Suprapubic skin (tissue), 4 donors: ENCODE measurements at places on chromosomes 4 and X.

- H3K27ac ChIP-seq, result no peak overlapping the region
- no peak for DNase-seq
- no peaks in the 10 kb centered on the region for H3K36me3 ChIP-seq
- H3K4me1 ChIP-seq, result peaks cover 7% of the 10 kb centered on the region
- peaks cover 38% of the 10 kb centered on the region for H3K27me3 ChIP-seq
- H3K4me3 ChIP-seq, result no peak overlapping the region
These were observed 26.1 kb upstream of the CFAP299 start for GRCh38 chr4:80309294-80310004.

GRCh38 chr4:102779204-102779603 is 18.4 kb upstream of the MANBA start:
- H3K27ac ChIP-seq, result no peak overlapping the region
- no peak for DNase-seq
- H3K4me1 ChIP-seq, result no peaks in the 10 kb centered on the region
- no peak overlapping the region for H3K4me3 ChIP-seq
- no peaks in the 10 kb centered on the region for H3K36me3 ChIP-seq

- H3K4me3 ChIP-seq, result no peak overlapping the region
- H3K36me3 ChIP-seq, result no peaks in the 10 kb centered on the region
- no peaks in the 10 kb centered on the region for H3K27me3 ChIP-seq
- H3K4me1 ChIP-seq, result no peaks in the 10 kb centered on the region
These were observed 960.3 kb downstream of the C4orf33 start for GRCh38 chr4:130056286-130056685.

- no peak overlapping the region for H3K27ac ChIP-seq
- DNase-seq, result no peak
- H3K4me3 ChIP-seq, result no peak overlapping the region
- peaks cover 9% of the 10 kb centered on the region for H3K4me1 ChIP-seq
These were observed 2.8 kb upstream of the TXLNG start for GRCh38 chrX:16783452-16783851.

DNA sequence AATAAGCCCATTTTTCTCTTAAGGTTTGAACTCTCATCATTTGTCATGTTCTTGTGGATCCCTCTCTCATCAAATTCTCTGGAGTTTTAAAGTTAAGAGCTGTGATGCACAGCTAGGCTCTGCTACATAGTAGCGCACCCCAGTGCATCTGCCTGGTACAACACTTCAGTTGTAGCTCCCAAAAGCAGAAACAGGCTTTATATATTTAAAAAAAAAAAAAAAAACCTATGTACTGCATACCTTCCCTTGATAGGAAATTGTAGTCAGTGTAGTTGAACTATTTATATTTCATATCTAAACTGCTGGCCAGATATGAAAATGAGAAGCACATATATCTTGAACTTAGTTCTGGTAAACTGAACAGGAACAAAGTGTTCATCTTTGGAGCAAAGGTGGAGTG is 131.4 kb downstream of the KLHL13 start:
- no peaks in the 10 kb centered on the region for H3K27me3 ChIP-seq
- H3K4me1 ChIP-seq, result no peaks in the 10 kb centered on the region
- H3K4me3 ChIP-seq, result no peak overlapping the region
- H3K27ac ChIP-seq, result no peak overlapping the region
- DNase-seq, result no peak

DNA sequence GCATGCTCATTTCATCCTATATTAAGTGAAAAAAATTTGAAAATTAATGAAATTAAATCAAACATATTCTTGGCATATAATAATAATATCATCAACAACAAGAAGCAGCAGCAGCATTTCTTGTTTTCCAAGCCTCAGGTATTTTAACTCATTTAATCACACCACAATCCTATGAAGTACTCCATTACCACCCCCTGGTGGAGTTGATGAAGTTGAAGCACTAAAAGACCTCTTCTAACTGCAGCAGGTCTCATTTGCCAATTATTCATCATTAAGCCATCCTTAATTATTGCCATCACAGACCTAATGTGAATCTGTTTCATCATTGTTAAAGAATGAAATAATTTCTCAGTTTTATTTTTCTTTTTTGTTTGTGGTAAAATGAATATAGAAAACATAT is 801.4 kb upstream of the GRID2 start:
- H3K27ac ChIP-seq, result no peak overlapping the region
- no peaks in the 10 kb centered on the region for H3K27me3 ChIP-seq
- no peaks in the 10 kb centered on the region for H3K36me3 ChIP-seq
- H3K4me3 ChIP-seq, result no peak overlapping the region
- H3K4me1 ChIP-seq, result no peaks in the 10 kb centered on the region

DNA sequence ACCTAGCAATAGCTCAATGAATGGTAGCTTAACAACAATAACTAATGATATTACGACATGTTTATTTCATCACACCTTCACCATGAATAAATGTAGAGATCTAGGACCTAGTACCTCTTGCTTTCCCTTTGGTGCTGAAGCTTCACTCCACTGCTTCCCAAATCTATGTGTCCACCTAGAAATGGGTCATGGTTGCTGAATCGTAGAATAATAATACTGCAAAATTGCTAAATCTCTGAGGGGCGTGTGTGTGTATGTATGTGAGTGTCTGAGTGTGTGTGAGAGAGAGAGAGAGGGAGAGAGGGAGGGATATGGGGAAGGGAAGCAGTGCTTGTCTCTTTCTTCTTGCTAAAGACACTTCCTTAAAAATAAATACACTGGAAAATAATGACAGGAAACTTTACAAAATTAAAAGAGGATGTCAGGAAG is 109.3 kb upstream of the BMP2K start:
- H3K4me3 ChIP-seq, result no peak overlapping the region
- H3K27ac ChIP-seq, result no peak overlapping the region
- H3K36me3 ChIP-seq, result no peaks in the 10 kb centered on the region
- peaks cover 13% of the 10 kb centered on the region for H3K4me1 ChIP-seq
- no peaks in the 10 kb centered on the region for H3K27me3 ChIP-seq
- no peak for DNase-seq

- H3K4me1 ChIP-seq, result no peaks in the 10 kb centered on the region
- no peak for DNase-seq
- no peaks in the 10 kb centered on the region for H3K36me3 ChIP-seq
- H3K27ac ChIP-seq, result no peak overlapping the region
These were observed 12.7 kb downstream of the DRP2 start for GRCh38 chrX:101232316-101232715.
